ENCODE measurements at places on chromosomes 3 and 15.

- H3K36me3 ChIP-seq: no peaks in the 10 kb centered on the region
- H3K4me1 ChIP-seq: peaks cover 64% of the 10 kb centered on the region
- H3K27ac ChIP-seq: peak overlapping the region; percentile 88
- peak; percentile 90 for DNase-seq
- H3K4me3 ChIP-seq: no peak overlapping the region
Observed at GRCh38 chr15:99450896-99451358, 114.9 kb upstream of the MEF2A start.

GRCh38 chr3:159796744-159797143, 191.9 kb upstream of the IL12A start:
- H3K4me1 ChIP-seq: peaks cover 23% of the 10 kb centered on the region
- H3K27ac ChIP-seq: no peak overlapping the region
- H3K27me3 ChIP-seq: no peaks in the 10 kb centered on the region
- H3K36me3 ChIP-seq: no peaks in the 10 kb centered on the region

DNA sequence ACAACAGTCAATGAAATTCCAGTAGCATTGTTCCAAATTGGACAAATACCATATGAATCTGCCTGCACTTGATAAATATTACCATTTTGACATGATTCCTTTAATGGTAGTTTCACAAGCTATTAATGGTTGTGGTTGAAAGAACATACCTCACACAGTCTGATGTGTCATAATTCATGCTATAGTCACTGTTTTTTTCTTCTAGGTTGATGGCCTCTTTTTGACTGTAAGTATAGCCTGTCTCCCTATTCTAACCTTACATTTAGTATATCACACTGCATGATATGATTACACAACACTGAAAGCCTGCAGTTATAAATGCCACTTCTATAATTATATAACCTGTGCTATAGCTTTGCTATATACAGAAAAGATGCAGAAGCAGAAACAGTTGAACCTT, 834.1 kb downstream of the NSUN3 start:
- no peak overlapping the region for H3K4me3 ChIP-seq
- H3K27ac ChIP-seq: no peak overlapping the region
- DNase-seq: no peak
- no peaks in the 10 kb centered on the region for H3K36me3 ChIP-seq
- H3K4me1 ChIP-seq: no peaks in the 10 kb centered on the region

DNA sequence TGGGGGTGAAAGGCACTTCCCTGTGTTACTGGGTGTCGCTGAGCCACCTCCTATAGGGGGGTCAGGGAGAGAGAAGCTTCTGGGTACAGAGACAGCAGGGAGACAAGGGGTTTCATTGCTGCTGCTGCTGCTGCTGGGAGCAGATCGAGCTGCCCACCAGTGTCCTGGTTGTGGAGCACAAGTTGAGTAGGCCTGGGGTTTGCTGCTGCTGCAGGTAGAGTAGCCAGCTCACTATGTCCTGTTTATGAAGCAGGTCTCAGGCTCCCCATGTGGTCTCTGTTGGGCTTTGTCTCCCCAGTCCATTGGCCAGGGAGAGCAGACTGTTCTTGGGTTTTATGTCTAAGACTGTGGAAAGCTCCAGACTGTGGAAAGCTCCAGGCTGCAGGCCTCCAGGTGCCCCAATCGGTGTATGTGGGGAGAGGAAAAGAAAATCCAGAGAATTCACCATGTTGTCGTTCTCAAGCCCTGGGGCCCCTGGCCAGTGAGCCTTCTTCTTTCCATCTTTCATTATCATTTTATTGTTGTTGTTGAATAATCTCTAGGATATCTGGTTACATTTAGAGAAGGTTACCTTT, 157.8 kb downstream of the ADAMTS17 start:
- H3K4me3 ChIP-seq: no peak overlapping the region
- H3K4me1 ChIP-seq: no peaks in the 10 kb centered on the region
- DNase-seq: no peak
- no peak overlapping the region for H3K27ac ChIP-seq
- H3K27me3 ChIP-seq: no peaks in the 10 kb centered on the region

GRCh38 chr3:171974986-171975837, 64.2 kb upstream of the FNDC3B start:
- H3K27ac ChIP-seq: peak overlapping the region; percentile 35
- no peaks in the 10 kb centered on the region for H3K36me3 ChIP-seq
- H3K4me3 ChIP-seq: no peak overlapping the region

- DNase-seq: no peak
- no peaks in the 10 kb centered on the region for H3K27me3 ChIP-seq
- H3K4me1 ChIP-seq: peaks cover 30% of the 10 kb centered on the region
- H3K4me3 ChIP-seq: peak overlapping the region; percentile 98
- peaks cover 14% of the 10 kb centered on the region for H3K36me3 ChIP-seq
Observed at GRCh38 chr3:141738891-141739363, 829 bp downstream of the RNF7 start.

DNA sequence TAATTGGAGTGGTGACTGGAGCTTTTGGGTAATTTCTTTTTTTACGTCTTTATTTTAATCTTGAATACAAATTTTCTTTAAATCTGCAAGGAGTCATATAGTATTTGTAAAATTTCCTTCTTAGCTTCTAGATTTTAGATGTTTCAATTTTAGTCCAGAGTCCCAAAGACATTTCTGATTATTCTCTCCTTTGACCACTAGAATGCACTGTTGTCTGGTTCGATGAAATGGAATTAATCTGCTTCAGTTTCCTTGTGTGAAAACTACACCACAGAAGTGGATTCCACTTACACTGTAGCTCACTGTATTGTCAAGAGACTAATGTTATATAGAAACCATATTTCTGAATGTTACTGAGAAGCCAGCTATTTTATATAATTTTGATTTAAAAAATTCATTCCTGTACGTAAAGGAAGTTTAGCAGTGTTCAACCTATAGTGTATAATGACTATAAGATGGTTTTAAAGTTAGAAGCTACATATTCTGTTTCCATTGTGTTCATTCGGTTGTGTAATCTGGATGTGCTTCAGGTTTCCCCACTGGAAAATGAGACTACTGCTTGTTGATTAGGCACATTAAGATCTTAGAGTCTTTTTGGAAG, 6.1 kb downstream of the GRAMD1C start:
- H3K4me3 ChIP-seq: no peak overlapping the region
- no peaks in the 10 kb centered on the region for H3K4me1 ChIP-seq
- H3K36me3 ChIP-seq: no peaks in the 10 kb centered on the region
- no peaks in the 10 kb centered on the region for H3K27me3 ChIP-seq
- DNase-seq: no peak

GRCh38 chr3:151539599-151539998, 78.7 kb upstream of the IGSF10 start:
- no peak overlapping the region for H3K27ac ChIP-seq
- H3K4me3 ChIP-seq: no peak overlapping the region
- H3K4me1 ChIP-seq: no peaks in the 10 kb centered on the region

- peak overlapping the region; percentile 94 for H3K27ac ChIP-seq
- peaks cover 39% of the 10 kb centered on the region for H3K4me1 ChIP-seq
- DNase-seq: no peak
- H3K4me3 ChIP-seq: peak overlapping the region; percentile 79
Observed at GRCh38 chr15:43519196-43519595, 1.8 kb downstream of the MAP1A start.

- no peak overlapping the region for H3K27ac ChIP-seq
- H3K36me3 ChIP-seq: peaks cover 19% of the 10 kb centered on the region
- no peak overlapping the region for H3K4me3 ChIP-seq
- peaks cover 24% of the 10 kb centered on the region for H3K4me1 ChIP-seq
- no peaks in the 10 kb centered on the region for H3K27me3 ChIP-seq
Observed at GRCh38 chr3:63927422-63928280, 15.5 kb upstream of the SCAANT1 start.

- DNase-seq: no peak
- no peaks in the 10 kb centered on the region for H3K27me3 ChIP-seq
- H3K27ac ChIP-seq: no peak overlapping the region
Observed at GRCh38 chr15:96792216-96792615, 461.7 kb downstream of the NR2F2 start.

GRCh38 chr3:136545664-136546268, 206.4 kb downstream of the STAG1 start:
- H3K27ac ChIP-seq: no peak overlapping the region
- H3K4me3 ChIP-seq: no peak overlapping the region
- no peaks in the 10 kb centered on the region for H3K27me3 ChIP-seq
- DNase-seq: no peak
- no peaks in the 10 kb centered on the region for H3K36me3 ChIP-seq
- H3K4me1 ChIP-seq: no peaks in the 10 kb centered on the region

DNA sequence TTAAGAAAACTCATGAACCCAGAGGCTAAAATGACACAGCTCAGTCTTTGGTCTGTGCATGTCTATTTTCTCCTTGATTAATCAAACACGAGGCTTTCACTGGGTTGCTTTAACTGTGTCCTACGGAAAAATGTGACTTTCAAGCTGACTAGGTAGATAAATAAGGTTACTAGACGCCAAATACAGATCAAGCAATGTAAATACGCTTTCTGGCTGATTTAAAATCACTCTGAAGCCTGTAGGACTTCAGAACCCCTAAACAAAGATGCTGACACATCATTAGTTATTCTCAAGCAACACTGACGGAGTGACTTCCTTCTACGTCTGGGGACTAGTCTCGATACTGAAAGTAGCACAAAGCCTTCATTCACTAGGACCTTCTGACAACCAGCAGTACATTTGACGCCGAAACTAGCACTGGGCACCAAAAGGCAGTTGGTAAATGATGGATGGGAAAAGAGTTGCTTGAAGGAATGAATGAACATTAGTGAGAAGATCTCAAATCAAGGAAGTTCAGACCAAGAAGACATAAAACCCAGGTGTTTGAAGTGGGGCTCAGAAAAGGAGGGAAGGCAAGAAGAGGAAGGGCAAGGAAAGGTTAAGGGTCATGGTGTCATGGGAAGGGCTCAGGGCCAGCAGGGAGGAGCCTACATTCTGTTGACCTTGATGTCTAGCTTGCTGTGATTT, 67.1 kb upstream of the CDV3 start:
- H3K4me3 ChIP-seq: no peak overlapping the region
- no peaks in the 10 kb centered on the region for H3K4me1 ChIP-seq
- DNase-seq: no peak
- no peaks in the 10 kb centered on the region for H3K27me3 ChIP-seq
- H3K36me3 ChIP-seq: no peaks in the 10 kb centered on the region

- H3K27me3 ChIP-seq: no peaks in the 10 kb centered on the region
- no peak overlapping the region for H3K4me3 ChIP-seq
- H3K27ac ChIP-seq: no peak overlapping the region
- H3K36me3 ChIP-seq: no peaks in the 10 kb centered on the region
Observed at GRCh38 chr15:52483707-52484106, 45.0 kb downstream of the MYO5A start.

GRCh38 chr3:190056742-190057141, 64.0 kb downstream of the P3H2 start:
- H3K27ac ChIP-seq: no peak overlapping the region
- H3K27me3 ChIP-seq: no peaks in the 10 kb centered on the region
- H3K4me1 ChIP-seq: no peaks in the 10 kb centered on the region
- H3K36me3 ChIP-seq: no peaks in the 10 kb centered on the region

GRCh38 chr3:16066975-16067374, 107.5 kb upstream of the GALNT15 start:
- peaks cover 8% of the 10 kb centered on the region for H3K4me1 ChIP-seq
- DNase-seq: no peak
- H3K4me3 ChIP-seq: no peak overlapping the region
- no peaks in the 10 kb centered on the region for H3K36me3 ChIP-seq
- no peaks in the 10 kb centered on the region for H3K27me3 ChIP-seq
- H3K27ac ChIP-seq: no peak overlapping the region

GRCh38 chr15:95712785-95713184, 617.7 kb upstream of the NR2F2 start:
- no peak overlapping the region for H3K27ac ChIP-seq
- DNase-seq: no peak
- no peak overlapping the region for H3K4me3 ChIP-seq
- no peaks in the 10 kb centered on the region for H3K36me3 ChIP-seq
- no peaks in the 10 kb centered on the region for H3K27me3 ChIP-seq
- H3K4me1 ChIP-seq: no peaks in the 10 kb centered on the region

DNA sequence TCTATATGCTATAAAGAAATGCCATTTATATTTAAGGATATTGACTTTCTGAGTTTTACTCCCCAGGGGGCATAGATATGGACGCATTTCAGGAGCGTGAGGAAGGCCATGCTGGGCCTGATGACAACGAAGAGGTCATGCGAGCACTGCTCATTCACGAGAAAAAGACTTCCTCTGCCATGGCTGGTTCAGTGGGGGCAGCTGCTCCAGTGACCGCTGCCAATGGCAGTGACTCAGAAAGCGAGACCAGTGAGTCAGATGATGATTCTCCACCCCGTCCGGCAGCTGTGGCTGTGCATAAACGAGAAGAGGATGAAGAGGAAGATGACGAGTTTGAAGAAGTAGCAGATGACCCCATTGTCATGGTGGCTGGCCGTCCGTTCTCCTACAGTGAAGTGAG, 38.4 kb downstream of the GTF2E1 start:
- no peaks in the 10 kb centered on the region for H3K27me3 ChIP-seq
- H3K4me3 ChIP-seq: no peak overlapping the region
- peaks cover 57% of the 10 kb centered on the region for H3K36me3 ChIP-seq
- no peak overlapping the region for H3K27ac ChIP-seq

GRCh38 chr3:146550743-146551510, 6.5 kb upstream of the PLSCR1 start:
- no peaks in the 10 kb centered on the region for H3K4me1 ChIP-seq
- no peaks in the 10 kb centered on the region for H3K27me3 ChIP-seq
- H3K36me3 ChIP-seq: no peaks in the 10 kb centered on the region
- no peak overlapping the region for H3K4me3 ChIP-seq
